Fibroblast of villous mesenchyme (primary cell): ENCODE measurements at places on chromosomes 4 and X.

DNA sequence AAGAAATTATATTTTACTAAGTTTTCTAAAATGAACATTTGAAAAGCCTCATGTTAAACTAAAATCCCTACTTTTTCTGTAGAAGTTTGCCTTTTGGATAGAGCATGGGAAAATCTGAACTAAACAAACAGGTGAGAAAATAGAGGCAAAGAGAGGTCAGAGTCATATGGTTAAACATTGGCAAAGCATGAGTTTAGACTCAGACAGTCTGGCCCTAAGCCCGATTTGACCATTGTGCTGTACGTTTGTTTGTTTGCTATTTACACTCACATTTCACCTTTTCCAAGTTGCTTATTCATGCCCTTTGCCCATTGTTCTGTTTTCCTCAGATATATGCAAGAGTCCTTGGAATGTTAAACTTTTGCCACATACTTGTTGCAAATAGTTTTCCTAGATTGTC, 85.4 kb downstream of the TIGD2 start:
- no peak for DNase-seq

DNA sequence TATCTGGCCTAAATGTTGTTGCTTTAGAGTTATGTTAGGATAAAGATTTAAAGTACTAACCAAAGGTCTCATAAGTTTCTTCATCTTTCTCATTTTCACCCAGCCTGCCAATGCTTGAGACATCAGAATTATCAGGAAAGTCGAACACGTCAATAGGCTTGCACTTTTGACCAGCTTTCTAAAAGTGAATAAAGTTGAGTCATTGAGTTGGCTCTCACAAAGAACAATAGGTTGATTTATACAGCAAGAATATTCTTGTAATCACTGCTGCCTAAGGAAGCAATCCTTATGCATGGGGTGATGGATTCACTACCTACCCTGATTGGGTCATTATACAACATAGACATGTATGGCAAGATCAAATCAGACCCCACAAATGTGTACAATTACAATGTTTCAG, 5.0 kb downstream of the CENPU start:
- no peak for DNase-seq

- DNase-seq: peak; percentile 78
These were observed 811 bp downstream of the ANKRD50 start for GRCh38 chr4:124711471-124712371.

DNA sequence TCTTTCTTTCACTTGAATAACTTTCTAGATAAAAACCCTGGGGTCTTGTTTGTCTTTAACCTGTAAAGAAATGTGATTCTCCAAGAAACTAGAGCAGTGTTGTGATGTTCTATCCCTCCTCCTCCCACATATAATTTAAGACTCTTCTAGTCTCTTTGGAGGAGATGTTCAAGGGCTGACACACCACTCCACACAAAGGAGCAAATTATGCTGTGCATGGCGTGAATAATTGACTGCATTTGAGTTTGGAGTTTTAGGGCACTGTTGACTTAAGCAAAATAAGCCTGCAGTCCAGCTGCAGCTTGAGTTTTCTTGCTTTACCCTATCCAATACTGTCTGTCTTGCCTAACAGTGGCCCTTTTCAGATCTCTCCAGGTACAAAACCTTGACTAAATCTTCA, 119.7 kb downstream of the CHRDL1 start:
- DNase-seq: no peak

- DNase-seq: no peak
These were observed 187.9 kb downstream of the KDR start for GRCh38 chr4:54937501-54937900.

GRCh38 chrX:137479386-137479785, 86.5 kb upstream of the ZIC3 start:
- DNase-seq: no peak

GRCh38 chr4:55549888-55550287, 3.2 kb upstream of the CLOCK start:
- peak; percentile 83 for DNase-seq
